Astrocyte (in vitro differentiated cells and primary cell): ENCODE measurements at places on chromosomes 4 and X.

DNA sequence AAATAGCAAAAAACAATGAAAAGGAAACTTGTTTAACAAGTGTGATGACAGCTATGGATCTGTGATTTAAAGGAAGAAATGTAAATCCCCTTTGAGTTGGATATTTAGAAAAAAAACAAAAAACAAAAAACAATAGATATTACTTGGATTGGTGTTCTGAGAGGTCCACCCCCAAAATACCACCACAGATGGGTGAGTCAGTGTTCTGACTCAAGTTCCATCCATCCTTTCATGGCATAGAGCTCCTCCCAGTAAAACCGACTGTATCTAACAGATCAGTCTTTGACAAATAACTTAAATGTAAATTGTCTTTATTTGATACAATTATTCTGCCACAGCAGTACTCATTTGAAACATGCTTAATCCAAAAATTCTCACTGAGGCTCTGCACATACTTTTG is 27.4 kb downstream of the TMPRSS11B start:
- DNase-seq = peak; percentile 16

DNA sequence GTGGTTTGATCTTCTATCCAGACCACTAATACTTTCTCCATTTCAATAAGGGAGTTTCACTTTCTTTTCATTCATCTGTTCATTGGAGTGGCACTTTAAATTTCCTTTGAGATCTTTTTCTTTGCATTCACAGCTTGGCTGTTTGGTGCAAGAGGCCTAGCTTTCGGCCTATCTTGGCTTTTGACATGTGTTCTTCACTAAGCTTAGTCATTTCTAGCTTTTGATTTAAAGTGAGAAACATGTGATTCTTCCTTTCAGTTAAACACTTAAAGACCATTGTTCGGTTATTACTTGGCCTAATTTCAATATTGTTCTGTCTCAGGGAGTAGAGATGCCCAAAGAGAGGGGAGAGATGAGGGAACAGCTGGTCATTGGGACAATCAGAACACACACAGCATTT is 24.3 kb downstream of the CXCL13 start:
- DNase-seq = no peak

DNA sequence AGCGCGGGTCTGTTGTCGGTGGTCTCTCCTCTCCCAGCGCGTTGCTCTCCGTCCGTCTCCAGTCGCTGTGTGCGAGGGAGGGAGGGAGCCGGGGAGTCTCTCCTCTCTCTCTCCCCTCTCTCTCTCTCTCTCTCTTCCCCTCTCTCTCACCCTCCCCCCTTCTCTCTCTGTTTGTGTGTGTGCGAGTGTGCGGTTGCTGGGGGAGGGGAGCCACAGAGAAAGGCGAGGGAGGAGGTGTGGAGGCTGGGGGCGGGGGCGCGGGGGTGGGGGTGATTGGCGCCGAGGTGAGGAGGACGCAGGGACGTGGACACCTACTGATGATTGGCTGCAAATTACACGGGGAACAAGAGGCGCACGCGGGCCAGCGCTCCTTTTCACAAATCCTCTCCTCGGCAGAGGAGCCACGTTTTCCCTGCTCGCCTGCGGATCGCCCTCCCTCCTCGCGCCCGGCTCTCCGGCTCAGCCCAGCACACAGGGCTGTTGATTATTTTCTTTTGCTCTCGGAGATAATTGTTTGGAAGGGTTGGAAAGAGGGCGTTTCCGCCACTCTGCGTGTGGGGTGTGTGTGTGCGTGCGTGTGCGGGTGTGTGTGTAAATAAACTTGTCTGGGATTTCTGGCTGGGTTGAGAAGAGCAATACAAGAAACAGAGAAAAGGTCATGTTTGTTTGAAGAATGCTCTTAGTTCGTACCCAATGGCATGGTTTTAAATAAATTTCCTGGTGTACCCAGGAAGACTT is at the start of gene CXXC4:
CXXC4 (minus strand) TSS at position 73 of the 738 bp plus-strand sequence. CDS start 3,092 bp downstream, outside the sequence.
- peak; percentile 74 for DNase-seq

DNA sequence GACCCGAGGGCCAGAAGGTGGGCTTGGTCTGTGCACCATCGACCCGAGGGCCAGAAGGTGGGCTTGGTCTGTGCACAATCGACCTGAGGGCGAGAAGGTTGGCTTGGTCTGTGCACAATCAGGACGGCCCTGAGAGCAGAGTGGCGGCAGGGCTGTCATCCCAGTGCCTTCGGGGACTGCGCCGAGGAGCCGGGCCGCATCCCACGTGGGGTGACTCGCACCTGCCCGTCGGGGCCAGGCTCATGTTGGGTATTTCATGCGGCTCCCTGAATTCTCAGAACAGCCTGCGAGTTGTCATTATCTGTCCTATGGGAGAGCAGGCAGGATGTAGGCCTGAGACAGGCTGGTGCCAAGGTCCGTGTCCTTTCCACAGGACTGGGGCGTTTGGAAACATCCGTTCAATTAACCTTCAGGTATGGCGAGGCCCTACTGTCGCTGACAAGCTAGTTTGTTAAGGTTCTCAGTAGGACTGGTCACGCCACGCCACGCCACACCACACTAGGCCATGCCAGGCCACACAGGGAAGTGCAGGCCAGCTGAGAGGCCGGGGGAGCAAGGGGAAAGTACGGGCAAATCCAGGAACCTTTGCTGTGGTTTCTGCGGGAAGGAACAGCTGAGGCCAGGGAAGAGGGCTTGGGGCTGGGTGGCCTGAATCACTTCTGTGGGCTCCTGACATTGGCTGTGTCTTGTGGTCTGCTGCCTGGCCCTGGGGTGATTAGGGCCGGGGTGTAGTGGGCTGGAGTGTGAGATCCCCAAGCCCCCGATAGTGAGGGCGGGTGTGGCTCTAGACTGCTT is 182.9 kb downstream of the AFAP1 start:
- no peak for DNase-seq

DNA sequence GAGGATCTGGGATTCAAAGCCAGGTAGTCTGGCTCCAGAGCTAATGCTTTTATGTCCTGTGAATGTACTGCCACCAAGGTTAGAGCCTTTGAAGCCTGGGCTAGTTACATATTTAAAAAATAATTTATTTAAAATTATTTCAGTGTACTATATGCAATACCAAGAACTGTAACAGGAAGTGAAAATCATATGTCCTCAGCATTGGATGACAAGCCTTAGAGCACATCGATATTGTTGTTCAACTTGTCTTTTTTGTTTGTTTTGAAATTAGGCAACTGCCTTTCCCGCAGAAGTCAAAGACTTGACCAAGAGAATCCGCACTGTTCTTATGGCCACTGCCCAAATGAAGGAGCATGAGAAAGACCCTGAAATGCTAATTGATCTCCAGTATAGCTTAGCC is 73.1 kb upstream of the IL13RA1 start:
- DNase-seq = no peak

- no peak for DNase-seq
Observed at GRCh38 chrX:24999511-24999910, 16.3 kb downstream of the ARX start.

- DNase-seq = no peak
Observed at GRCh38 chrX:2552621-2553201, 51.9 kb upstream of the DHRSX start.

DNA sequence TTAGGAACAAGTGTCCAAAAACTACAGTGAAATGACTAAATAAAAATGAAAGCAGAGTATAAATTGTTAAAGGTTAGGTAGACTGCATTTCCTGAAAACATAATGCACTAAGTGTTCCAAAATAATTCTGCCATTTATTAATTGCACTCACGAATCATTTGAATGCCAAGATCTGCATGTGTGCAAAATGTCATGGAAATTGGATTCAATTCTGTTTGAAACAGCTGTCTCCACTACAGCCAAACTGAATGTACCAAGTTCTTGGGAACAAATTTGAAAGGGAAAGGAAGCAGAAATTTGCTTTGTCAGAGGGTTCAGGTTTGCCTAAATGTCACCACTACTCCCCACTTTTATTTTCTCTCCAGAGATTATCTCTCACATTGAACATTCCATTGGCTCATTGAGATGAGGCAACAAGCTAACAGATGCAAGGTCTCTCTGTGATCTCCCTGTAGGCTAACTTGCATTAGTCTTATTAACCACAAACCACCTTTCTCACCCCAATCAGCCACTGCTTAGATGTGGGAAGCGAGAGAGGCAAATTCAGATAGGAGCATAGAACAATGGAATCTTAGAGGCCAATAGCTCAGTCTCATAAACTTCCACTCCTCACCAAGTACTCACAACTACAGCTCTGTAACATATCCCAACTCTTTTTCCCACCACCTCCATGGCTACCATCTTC is 226.6 kb downstream of the KDR start:
- peak; percentile 39 for DNase-seq

DNA sequence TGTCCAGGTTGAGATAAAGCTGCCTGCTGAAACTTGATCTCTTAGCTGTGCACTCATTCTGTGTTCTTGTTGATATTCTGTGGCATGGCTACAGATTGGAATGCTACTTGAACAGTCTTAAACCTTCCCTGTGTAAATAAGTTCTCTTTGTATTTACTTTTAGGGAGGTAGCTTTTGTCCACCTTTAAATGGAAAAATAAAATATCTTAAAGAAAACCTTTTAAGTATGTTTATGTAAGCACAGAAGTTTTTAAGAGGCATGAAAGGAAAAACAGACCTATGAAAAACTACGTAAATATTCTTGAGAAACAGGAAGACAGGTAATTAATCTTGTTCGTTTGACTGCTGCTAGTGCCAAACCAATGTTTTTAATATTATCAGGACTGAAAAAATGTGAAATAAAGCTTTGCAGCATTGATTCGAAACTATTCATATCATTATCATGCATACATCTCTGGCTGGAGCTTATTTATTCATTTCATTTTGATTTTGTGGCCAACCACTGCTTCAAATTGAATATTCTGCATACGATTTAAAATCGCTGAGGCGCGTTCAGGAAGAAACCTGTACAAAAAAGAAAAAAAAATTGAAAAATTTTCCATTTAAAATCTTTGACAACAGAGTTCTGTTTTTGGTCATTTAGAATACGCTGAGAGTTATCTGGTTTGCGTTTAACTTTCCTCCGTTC is 17.8 kb downstream of the HSD17B13 start:
- peak; percentile 52 for DNase-seq

- DNase-seq = peak; percentile 27
Observed at GRCh38 chr4:7043284-7044136, at the start of gene TADA2B. Gene TADA2B, plus strand, starts transcription at chr4:7043372. Its CDS starts 208 bp downstream, at chr4:7043580.

- DNase-seq = no peak
Observed at GRCh38 chr4:110710070-110710469, 87.2 kb upstream of the PITX2 start.

- no peak for DNase-seq
Observed at GRCh38 chr4:184097241-184097605, 120.5 kb downstream of the ENPP6 start.

- DNase-seq = no peak
Observed at GRCh38 chrX:47172549-47172948, 21.1 kb upstream of the UBA1 start.

DNA sequence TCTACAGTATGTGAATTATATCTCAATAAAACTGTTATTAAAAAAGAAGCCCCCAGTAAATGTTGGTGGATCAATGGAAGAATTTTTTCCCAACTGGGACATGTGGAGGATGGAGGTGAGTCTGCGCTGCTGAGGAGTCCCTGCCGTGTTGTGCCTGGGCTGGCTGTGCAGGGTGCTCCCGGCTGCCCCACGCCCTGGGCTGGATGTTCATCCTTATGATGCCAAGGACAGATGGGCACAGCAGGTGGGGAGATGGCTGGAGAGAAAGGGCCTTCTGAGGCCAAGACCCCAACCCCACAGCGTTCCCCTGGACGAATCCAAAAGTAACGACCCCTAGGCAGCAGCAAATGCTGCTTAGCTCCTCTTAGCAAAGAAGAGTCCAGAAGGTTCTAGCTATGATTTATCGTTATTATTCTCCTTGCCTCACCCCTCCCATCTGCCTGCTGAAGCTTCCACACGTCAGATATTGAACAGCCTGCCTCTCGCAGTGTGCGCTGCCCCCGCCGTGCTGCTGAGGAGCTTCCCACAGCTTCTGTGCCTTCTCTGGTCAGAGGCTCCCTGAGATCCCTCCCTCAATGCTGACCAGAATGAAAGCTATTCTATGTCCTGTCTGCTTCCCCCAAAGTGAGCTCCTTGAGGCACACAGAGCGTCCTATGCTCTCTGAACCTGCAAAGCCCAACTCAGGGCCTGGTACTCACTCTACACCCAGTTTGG is 26.5 kb downstream of the HMX1 start:
- DNase-seq = no peak

- DNase-seq = peak; percentile 68
Observed at GRCh38 chrX:9995855-9996339, 28.7 kb downstream of the CLDN34 start.

DNA sequence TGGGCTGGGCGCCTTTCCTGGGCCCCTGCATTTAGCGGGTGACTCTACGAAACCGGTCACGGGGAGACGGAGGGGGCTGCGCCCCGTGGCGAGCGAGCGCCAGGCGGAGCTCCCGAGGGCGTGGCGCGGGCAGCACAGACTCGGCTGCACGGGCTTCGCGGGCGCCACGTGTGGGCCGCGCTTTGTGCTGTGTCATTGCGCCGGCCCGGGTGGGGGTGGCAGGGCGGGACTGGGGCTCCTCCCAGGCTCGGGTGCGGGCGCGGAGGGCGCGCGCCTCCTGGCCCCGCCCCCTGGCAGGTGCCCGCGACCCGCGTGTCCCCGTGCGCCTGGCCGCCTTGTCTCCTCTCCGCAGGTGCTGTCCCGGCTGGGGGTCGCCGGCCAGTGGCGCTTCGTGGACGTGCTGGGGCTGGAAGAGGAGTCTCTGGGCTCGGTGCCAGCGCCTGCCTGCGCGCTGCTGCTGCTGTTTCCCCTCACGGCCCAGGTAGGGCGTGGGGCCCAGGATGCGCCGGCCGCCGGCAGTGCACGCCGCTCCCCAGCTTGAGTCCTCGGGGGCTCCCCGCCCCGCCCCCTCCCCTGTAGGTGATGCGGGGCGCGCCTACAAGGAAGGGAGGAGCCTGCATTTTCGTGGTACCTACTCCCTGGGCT is 651 bp downstream of the UCHL1 start:
- DNase-seq = peak; percentile 30

GRCh38 chrX:136211766-136212556 is 39.2 kb downstream of the MAP7D3 start:
- no peak for DNase-seq

- DNase-seq = no peak
Observed at GRCh38 chr4:168942985-168943384, 67.1 kb downstream of the CBR4 start.

DNA sequence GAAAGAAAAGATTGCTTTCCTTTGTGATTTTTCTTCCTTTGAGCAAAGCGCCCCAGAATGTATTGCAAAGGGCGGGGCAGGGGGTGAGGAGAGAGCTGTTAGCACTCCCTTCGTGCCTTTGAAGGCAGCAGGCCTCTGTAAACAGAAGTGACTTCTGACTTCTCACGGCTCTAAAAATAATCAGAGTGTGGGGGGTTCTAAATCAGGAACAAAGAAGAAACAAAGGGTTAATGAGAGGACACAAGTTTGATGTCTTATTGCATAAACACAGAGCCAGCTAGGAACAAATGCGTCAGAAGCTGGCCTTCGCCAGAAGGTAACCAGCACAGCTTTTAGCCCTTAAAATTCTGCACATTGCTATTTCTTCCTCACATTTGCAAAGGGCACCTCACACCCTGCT is 626.2 kb downstream of the MID1IP1 start:
- DNase-seq = peak; percentile 4

DNA sequence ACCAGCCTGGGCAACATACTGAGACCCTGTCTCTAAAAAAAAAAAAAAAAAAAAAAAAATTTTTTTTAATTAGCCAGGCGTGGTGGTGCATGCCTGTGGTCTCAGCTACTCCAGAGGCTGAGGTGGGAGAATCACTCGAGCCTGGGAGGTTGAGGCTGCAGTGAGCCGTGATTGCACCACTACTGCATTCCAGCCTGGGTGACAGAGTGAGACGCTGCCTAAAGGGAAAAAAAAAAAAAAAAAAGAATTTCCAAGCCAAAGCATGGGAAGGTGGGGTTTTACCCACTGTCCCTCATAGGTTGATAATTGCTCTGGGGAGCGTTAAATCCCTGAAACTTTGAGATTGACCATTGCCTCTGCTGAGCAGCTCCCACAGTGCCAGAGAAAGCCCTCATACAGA is 427.5 kb downstream of the BCOR start:
- DNase-seq = peak; percentile 26
